ENCODE measurements at places on chromosomes 1 and 21.

GRCh38 chr1:97551113-97551512 lies 369.7 kb downstream of the DPYD start:
- no peak for DNase-seq

DNA sequence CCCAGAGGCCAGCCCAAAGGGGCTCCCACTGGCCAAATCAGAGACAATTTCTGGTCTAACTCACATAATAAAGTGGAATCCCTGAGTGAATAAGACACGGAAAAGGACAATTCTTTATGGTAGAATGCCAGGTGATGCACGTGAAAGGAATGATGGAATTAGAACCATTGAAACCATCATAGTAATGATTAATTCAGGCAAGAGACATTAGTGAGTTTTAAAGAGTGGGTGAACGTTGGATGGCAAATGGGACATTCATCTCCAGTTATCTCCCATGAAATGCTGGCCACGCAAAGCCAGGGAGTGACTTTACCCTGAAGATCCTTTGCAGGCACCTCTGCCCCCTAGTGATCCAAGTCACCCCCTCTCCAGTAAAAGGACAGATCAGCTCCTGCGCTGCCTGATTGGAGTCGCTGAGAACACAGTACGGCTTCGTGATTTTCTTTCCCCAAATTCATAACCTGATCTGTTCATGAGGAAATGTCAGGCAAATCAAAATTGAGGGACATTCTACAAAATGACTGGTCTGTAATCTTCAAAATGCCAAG lies 87.5 kb downstream of the AJAP1 start:
- DNase-seq: no peak

DNA sequence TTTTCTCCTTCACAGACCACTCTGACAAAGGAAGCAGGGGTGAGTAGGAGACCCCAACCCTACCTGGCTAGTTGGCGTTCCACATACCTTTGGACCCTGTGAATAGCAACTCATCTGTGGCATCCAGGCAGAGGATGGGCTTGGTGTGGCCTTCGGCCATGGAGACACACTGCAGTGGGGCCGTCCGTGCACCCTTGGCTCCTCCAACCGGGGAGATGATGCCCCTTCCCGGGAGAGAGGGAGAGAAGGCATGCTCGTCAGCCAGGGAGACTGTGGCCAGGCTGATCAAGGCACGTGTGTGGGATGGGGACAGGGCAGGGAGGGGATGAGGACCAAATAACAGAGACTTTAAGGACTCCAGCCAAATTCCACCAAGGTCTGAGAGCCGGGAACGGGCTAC lies 42.6 kb downstream of the KIF21B start:
- no peak for DNase-seq

DNA sequence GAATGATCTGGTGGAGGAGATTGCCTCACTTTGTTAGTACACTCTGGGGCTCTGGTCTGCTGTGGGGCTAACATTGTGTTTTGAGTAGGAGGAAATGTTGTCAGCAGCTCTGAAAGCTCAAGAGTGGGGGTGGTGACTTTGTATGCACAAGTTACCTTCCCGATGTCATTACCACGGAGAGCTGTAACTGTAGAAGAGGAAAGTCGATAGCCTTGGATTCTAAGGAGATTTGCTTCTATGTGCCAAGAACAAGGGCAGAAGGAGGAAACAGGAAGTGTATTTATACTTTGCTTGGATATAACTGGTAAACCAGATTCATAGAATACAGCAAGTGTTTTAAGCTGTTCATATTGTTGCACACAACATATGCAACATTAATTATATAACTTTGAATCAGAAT lies 196.1 kb downstream of the AMY1C start:
- DNase-seq: no peak

DNA sequence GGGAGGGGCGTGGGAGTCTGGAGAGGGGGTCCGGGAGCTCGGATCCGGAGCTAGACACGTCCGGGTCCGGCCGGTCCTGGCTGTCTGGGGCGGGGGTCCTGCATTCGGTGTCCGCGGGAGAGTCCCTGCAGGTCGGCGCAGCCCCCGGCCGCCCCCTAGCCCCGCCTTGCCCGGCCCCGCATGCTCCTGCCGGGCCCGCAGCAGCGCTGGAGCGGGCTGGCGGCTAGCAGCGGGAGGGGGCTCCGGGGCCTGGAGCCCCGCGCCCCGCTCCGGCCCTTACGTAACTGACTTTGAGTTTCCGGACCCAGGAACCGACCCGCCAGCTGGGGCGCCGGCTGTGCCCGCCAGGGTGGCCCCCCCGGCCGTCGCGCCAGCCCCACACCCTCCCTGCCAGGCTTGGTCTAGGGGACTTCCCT lies 26.9 kb upstream of the EPB41 start:
- DNase-seq: peak; percentile 29

GRCh38 chr1:12480748-12481362 lies 137.2 kb downstream of the DHRS3 start:
- DNase-seq: no peak

DNA sequence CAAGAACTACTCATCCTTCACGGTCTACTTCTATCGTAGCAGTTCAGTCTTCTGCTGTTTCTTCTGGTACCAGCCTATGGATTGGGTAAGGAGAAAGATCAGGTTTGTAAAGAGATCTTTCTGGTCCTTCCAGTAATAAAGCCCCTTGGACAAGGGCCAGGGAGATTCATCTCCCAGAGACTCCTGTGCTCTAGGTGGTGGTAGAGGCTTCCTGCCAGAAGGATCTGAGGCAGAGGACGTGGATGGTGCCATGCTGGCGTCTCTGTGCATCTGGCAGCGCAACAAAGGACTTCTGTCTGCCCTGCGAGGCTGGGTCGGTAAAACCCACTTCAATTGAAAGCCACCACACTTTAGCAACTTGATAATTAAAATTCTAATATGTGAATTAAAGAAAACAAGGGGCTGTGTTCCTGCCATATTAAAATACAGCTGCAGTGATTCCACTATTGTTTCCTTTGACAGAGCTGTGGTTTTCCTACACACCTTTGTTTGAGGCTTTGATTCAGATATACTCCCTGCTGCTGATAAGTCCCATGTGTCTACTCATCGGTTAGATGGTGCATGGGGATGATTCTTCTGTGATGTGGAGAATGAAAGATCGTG lies 73.6 kb downstream of the ROR1 start:
- no peak for DNase-seq

GRCh38 chr1:96703186-96703585 lies 18.4 kb upstream of the PTBP2 start:
- DNase-seq: no peak

GRCh38 chr1:235708390-235708962 lies 58.9 kb upstream of the GNG4 start:
- no peak for DNase-seq

GRCh38 chr1:108079440-108080025 lies 114.6 kb upstream of the VAV3 start:
- peak; percentile 48 for DNase-seq

- no peak for DNase-seq
These were observed 31.1 kb upstream of the POFUT2 start for GRCh38 chr21:45318556-45319404.

DNA sequence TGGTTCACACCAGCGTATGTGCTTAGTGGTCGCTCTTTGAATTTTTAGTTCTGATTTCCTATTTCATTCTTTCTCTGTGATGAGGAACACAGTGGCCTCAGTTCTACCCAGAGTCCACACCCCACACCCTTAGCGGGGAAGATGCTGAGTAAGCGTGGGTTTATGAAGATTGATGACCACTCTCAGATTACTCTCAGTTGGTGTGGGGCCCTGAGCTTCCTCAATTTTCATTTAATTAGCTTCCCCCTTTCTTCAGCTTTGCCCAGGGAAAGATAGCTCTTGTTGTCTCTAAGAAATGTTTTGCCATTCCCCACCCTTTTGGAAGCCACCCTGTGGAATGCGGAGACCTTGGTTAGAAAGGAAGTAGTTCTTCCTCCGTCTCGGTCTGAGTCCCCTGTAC lies 299.9 kb upstream of the PROX1 start:
- DNase-seq: no peak

Data from stimulated activated CD4-positive, alpha-beta T cell treated with anti-CD3 and anti-CD28 coated beads, Interleukin-4, amount 100 ng/mL, for 4 hours (primary cell).